ENCODE measurements at places on chromosomes 6 and 20. TPM values are rescaled to one million over a fixed set of nuclear protein-coding genes. Genes with fewer than 3 reads are reported as not detected.

DNA sequence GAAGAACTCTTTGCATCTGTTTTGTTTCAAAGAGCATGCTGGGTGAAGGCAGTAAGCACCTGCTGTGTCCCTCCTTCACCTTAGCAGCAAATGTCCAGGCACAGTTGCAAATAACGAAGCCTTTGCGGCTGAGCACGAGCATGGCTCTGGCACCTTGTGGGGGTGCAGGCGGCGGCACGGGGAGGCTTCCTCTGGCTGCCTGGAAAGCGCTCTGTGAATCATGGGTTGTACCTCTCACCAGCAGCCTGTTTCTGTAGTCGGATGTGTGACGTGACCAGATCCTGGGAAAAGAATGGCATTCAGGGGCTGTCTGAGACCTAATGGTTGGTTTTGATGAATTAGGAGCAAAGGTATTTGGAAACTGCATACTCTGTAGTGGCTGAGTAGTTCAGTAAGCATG lies 144.8 kb downstream of the DTNBP1 start:
- no peak overlapping the region for H3K27ac ChIP-seq
- peak; percentile 53 for DNase-seq
- no peak overlapping the region for H3K4me3 ChIP-seq
- H3K27me3 ChIP-seq = no peaks in the 10 kb centered on the region
- peaks cover 66% of the 10 kb centered on the region for H3K36me3 ChIP-seq

DNA sequence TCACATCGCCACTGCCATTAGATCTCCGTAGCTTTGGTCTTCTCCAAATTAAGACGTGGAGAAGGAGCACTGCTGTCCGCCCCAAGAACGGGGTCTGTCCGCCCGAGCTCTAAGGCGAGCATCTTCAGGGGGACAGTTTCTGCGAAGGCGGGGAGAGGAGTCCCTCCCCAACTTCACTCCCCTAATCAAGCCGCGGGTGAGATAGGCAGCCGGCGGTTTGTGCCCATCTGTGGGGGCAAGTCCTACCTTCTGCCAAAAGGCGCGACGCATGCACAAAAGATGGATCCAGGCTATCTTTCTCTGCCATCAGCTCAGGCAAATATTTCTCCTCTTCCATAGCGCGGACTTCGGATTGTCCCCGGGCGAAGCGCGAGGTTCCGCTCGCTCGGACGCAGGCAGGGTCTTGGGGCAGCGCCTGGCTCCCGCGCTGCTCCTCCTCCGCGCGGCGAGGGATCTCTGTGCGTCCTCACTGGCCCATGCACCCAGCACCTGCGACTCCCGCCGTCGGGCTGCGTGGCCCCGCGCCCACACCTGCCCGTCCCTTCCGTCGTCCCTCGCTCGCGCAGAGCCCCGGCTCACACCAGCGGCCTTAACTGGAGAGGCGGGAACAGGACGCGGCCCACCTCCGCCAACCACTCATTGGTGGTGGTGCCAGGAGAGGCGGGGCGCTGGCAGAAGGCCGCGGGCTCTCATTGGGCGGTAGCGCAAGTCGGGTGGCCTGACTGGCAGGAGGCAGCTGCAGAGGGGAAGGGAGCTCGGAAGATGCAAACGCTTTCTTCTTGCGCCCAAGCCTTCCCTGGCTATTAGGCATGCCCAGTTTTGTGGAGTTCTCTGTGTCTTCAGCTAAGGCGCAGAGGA lies at the start of gene KHDRBS2:
KHDRBS2 (minus strand) TSS at position 614 of the 858 bp plus-strand sequence.
- DNase-seq = peak; percentile 95
- H3K36me3 ChIP-seq = no peaks in the 10 kb centered on the region
- peak within 1 kb of the TSS; percentile 55 for H3K4me3 ChIP-seq
- no peaks in the 10 kb centered on the region for H3K4me1 ChIP-seq
- H3K27me3 ChIP-seq = peaks cover 21% of the 10 kb centered on the region

DNA sequence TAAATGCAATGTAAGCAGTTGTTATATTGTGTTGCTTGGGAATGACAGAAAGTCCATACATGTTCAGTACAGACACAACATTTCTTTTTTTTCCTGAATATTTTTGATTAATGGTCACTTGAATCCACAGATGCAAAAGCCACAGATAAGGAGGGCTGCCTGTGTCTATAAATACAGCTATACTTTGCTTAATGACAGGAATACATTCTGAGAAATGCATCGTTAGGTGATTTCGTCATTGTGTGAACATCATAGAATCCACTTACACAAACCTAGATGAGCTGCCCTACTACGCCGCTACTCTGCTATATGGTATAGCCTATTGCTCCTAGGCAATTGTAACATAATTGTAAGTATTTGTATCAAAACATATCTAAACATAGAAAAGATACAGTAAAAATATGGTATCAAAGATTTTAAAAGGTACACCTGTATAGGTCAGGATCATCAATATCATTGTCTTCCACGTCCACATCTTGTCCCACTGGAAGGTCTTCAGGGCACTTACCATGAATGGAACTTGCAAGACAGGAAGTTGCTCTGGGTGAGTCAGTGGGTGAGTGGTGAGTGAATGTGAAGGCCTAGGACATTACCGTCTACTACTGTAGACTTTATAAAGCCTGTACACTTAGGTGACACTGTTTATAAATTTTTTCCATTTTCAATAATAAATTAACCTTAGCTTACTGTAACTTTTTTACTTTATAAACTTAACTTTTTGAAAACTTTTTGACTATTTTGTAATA lies 27.9 kb upstream of the POPDC3 start:
- no peak for DNase-seq
- no peak overlapping the region for H3K4me3 ChIP-seq
- H3K27ac ChIP-seq = no peak overlapping the region
- no peaks in the 10 kb centered on the region for H3K27me3 ChIP-seq
- no peaks in the 10 kb centered on the region for H3K4me1 ChIP-seq

GRCh38 chr6:741410-742339 lies 48.7 kb upstream of the EXOC2 start:
- H3K4me1 ChIP-seq = no peaks in the 10 kb centered on the region
- H3K4me3 ChIP-seq = no peak overlapping the region
- H3K27ac ChIP-seq = no peak overlapping the region
- H3K36me3 ChIP-seq = no peaks in the 10 kb centered on the region
- H3K27me3 ChIP-seq = peaks cover 4% of the 10 kb centered on the region

DNA sequence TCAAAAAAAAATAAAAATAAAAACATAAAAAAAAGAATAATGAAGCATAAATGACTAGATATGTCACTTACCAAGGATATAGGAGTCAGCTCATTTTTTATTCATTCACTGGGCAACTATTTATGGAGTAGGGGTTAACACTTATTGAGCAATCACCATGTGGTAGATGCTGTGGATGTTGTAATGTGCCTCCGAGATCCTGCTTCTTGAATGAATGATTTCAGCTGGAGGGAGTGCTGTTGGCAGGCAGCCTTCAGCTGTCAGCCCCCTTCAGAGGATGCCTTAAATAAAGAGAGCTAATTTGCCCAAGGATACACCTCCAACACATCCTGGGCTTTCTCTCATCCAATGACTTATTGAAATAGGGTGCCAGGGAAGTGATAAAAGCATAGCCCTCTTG lies 229.5 kb upstream of the DTNBP1 start:
- H3K4me1 ChIP-seq = peaks cover 36% of the 10 kb centered on the region
- no peak for DNase-seq
- no peaks in the 10 kb centered on the region for H3K36me3 ChIP-seq
- H3K27me3 ChIP-seq = no peaks in the 10 kb centered on the region
- no peak overlapping the region for H3K4me3 ChIP-seq

- no peak overlapping the region for H3K4me3 ChIP-seq
- H3K36me3 ChIP-seq = no peaks in the 10 kb centered on the region
- no peaks in the 10 kb centered on the region for H3K4me1 ChIP-seq
These were observed 17.5 kb downstream of the ZC3H12D start for GRCh38 chr6:149467265-149467664.

The AGER gene
- 1,590 TPM for total RNA-seq

The RNF144B gene
- 82.4 TPM for total RNA-seq

The ZNF334 gene
- 3.0 TPM for total RNA-seq

The RARS2 gene
- 28.9 TPM for total RNA-seq

The WFDC13 gene
- total RNA-seq = not detected

The LRRC1 gene
- 22.3 TPM for total RNA-seq
